ENCODE measurements at places on chromosomes 2 and 18.

DNA sequence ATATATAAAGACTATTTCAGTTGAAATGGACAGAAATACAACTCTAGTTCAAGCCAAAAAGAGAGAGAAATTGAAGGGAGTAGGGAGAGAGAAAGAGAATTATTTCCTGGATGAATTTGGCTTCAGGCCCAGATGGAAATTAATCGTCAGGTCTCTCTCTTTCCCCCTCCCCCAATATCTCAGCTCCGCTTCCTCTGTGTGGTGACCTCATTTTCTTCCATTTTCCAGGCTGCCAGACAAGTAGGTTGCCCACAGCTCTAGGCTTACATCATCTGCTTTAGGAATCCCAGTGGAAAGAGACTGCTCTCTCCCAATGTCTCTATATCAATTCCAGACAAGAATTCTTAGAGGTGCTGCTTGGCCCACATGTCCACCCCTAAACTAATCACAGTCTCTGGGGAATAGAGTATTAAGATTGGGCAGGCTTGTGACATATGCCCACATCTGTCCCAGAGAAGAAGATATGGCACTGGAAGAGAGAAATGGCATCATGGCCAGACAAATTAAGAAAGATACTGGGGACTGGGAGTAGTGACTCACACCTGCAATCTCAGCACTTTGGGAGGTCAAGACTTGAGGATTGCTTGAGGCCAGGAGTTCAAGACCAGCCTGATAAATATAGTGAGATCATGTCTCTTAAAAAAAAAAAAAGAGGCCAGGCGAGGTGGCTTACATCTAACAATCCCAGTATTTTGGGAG, 37.2 kb upstream of the CFAP36 start:
- DNase-seq = peak; percentile 28

DNA sequence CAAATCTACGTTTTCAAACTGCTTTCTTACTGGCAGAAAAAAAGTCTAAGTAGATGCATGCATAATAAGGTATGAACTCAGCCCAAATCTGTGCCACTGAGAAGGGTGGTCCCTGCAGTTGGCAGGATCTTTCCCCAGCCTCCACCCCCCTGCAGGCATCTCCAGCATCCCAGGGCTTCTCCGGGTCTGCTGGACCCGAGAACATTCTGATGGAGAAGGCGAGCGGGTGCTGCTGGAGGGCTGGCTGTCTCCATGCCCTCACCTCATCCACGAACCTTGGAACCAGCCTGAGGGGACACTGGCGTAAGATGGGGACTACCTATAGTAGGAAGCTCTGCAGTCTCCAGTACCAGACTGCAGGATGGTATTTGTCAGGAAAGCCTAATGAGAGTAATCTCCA, 198.9 kb downstream of the HDAC4 start:
- DNase-seq = no peak

- no peak for DNase-seq
Observed at GRCh38 chr2:10385501-10385900, 62.6 kb downstream of the ODC1 start.

DNA sequence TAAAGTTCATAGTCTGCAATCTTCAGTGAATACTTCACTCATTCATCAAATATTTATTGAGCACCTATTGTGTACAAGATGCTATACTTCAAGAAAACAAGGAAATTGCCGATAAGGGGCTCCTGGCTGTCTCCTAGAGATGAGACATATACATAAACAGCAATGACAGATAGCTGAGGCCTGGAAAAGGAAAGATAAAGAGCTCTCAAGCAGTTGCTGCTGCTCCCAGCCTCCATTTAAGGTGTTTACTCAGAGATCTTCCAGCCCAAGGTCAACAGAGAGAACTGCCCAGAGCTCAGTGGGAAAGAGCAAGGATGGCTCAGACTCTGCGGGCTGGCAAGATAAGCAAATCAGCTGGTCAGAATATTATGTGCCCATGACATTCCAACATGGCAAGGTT, 3.3 kb upstream of the SLC14A2 start:
- DNase-seq = no peak

DNA sequence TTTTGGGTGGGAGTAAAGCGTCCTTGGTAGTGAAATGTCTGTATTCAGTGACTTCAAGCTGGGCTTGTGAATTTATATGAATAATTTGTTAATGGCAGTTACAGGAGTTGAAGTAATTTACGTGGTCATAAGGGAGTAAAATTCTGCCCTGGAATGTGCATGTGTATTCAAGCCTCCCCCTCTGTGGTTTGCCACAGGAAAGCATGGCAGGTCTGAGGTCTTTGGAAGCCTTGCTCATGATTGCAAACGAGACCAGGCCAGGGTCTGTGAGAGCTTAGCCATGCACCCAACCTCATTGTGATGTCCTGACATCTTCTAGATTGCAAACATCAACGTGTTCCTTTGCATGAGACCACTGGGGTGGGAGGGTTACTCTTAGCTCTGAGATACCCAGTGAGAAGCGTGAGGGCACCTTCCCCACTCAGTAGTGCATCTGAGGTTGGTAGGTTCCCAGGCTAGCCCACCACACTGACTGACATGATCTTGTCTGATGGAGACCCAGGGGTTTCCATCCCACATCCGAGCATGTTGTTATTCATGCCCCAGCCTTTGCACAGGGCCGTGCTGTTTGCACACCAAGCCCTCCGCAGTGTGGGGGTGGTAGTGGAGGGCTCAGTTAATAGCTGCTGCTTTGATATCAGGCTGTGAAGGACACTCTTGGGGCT, 216.5 kb downstream of the KLHL29 start:
- DNase-seq = no peak

DNA sequence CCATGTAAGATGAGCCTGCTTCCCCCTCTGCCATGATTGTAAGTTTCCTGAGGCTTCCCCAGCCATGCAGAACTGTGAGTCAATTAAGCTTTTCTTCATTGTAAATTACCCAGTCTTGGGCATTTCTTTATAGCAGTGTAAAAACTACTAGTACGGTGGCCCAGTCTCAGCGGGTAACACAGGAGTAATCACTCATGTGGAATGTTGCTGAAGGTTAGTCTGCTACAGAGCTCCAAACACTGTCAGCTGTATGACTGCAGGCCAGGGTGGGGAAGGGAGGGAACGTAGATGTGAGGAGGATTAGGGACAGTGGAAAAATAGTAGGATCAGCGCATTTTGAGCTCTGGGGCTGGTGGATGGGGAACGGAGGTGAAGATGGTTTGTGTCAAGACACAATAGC, 711.2 kb upstream of the SOX11 start:
- no peak for DNase-seq

- DNase-seq = no peak
Observed at GRCh38 chr2:127085317-127085681, 21.7 kb downstream of the BIN1 start.

GRCh38 chr2:14633061-14633460, 544 bp downstream of the LRATD1 start:
- DNase-seq = no peak

- DNase-seq = no peak
Observed at GRCh38 chr2:173104156-173104555, 28.5 kb downstream of the MAP3K20 start.

DNA sequence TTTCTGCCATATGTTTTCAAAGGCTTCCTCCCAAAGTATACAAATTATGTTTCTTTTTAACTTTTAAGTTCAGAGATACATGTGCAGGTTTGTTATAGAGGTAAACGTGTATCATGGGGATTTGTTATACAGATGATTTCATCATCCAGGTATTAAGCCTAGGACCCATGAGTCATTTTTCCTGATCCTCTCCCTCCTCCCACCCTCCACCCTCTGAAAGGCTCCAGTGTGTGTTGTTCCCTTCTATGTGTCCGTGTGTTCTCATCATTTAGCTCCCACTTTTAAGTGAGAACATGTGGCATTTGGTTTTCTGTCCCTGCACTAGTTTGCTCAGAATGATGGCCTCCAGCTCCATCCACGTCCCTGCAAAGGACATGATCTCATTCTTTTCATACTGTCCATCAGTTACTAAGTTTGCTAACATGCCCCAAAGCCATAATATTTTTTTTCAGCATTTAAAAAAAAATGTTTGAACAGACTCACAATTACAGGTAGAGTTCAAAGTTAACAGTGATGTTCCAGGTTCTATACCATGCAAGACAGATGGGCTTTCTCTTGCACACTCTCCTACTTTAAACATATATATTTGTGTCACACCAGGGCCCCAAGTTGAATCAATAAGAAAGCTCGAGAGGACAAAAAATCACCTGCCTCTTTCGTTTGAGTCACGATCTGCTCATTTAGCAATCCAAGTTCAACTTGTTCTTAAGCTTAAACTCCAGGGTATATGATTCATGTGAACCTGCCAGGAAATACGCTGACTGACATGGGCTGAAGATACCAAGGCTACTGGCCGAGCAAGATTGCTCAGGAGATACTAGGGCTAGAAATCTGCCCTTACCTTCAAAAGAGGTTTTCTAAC, 77.6 kb downstream of the AP1S3 start:
- peak; percentile 13 for DNase-seq

GRCh38 chr2:52877703-52878102, 889.9 kb upstream of the CHAC2 start:
- DNase-seq = no peak

GRCh38 chr18:38619129-38619528, 1053.5 kb upstream of the CELF4 start:
- no peak for DNase-seq

- no peak for DNase-seq
Observed at GRCh38 chr2:168770796-168771195, 31.6 kb upstream of the NOSTRIN start.

GRCh38 chr2:51959696-51960095, 927.8 kb upstream of the NRXN1 start:
- no peak for DNase-seq

GRCh38 chr2:45607701-45608100, 3.4 kb downstream of the SRBD1 start:
- DNase-seq = no peak

GRCh38 chr2:223090540-223091235, 38.7 kb downstream of the KCNE4 start:
- DNase-seq = no peak

DNA sequence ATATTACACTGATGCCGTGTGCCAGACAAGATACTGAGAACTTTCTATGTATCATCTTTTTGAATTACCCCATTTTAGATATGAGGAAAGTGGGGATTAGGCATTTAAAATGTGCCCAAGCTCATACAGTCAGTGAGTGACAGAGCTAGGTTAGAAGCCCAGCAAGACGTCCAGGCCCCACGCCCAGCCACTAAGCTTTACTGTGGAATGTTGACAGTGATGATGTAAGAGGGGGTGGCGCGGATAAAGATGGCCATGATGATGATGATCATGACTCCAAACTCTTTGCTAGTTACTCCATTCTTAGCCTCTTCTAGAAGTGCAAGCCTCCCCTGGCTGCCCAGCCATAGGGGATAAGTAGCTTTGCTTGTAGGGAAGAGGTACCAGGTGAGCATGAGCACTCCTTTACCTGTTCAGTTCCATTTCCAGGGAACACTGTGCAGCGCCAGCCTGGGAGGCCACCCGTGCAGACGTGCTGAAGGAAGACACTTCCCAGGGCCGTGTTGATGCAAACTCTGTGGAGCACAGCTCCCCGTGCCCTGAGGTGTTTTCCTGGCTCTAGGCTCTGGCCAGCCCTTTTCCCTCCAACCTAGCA, 65.5 kb downstream of the BCL2L11 start:
- no peak for DNase-seq

DNA sequence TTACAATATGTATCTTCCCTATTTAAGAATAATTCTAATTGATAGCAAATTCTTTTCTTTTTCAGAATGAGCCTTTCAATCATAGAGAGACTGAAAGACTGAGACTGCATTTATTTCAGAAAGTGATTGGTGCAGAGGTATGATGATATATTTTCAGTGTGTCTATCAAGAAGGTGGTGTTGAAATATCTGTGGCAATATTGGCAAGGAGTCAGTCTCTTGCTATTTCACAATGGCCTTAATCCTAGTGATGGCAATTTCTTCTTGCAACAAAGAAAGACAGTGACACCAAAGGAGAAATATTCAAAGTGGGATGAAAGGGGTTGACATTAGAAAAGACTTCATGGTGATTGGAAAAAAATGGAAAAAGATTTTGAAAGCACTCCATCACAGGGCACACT, 21.7 kb upstream of the ZBTB14 start:
- DNase-seq = no peak

- DNase-seq = no peak
Observed at GRCh38 chr18:48785091-48785614, 165.6 kb downstream of the SMAD7 start.

DNA sequence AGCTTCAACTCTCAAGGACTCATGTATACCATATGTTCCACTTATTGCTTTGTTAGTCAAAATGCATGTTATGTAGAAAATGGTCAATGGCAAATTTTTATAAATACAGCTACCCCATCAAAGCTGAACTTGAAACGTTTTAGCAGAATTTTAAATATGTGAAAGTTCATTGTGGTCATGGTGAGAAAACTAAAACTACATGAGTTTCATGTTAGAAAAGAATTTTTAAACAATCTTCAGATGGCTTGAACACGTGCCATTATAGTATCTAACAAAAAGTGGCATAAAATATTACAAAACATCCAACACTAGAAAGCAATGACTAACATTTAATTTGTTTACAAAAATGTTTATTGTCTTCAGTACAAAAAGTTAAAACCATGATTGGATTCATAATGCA, 246.0 kb upstream of the KCNJ3 start:
- no peak for DNase-seq

GRCh38 chr2:28620291-28620793, 124.5 kb downstream of the PLB1 start:
- no peak for DNase-seq

DNA sequence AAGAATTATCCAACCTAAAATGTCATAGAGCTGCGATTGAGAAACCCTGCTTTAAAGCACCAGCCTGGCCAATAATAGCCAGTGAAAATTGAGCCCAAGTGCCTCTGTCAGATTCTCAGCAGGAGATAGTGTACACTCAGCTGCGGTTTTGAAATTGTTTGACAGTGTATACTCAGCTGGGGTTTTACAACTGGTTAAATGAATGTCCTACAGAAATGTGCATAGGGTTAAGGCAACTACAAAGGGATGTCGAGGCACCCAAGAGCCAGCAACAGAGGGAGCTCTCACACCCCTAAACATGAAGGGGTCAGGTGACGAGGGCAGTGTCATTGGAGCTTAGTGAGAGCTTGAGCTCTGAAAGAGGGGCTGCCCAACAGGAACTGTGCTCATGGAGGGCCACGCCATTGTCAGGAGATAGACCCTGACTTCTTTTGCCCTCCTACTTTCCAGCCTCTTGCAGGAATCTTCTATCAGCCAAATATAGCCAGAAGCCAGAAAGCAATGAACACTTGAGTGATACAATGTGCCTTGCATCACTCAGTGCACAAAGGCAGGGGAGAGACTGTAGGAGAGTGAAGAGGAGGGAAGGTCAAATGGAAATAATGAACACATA, 15.1 kb downstream of the ACTG2 start:
- peak; percentile 31 for DNase-seq

DNA sequence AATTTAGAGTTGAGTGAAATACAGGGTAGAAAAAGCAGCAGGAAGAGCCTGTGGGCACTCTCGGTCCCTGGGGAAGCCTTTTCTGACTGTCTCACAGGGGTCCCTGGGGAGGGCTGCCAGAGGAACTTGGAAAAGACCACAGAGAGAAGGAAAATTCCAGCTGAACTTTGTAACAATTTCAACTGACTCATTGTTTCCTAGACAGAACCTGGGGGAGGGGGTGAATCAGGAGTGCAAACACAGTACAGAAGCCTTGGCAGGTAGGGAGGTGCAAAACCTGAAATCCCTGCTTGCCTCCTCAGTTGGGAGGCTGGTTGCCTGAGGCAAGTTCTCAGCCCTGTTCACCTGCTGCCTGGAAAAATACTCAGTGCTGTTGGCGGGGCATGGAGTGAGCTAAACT, 106.8 kb downstream of the GRB14 start:
- no peak for DNase-seq
